Activated T-cell treated with anti-CD3 and anti-CD28 coated beads, Interleukin-2, amount 50 U/mL, for 4 hours (primary cell): ENCODE measurements at places on chromosomes 4 and X.

DNA sequence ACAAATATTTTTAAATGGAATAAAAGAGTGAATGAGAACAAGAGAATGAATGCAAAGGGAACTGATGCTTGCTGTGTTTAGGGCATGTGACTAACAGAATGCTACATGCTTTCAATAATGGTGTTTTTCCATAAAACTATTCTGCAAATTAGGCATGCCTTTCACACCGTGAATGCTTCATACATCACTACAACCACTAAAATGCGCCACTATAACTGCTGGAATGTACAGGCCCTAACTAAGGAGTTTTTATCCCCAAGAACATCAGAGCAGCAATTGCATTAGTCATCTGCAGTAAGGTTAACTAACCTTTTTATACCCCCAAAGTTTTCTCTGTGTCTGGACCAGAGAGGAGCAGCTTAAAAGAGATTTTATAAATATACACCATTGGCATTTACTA, 190.4 kb downstream of the ARAP2 start:
- no peak for DNase-seq

- no peak for DNase-seq
These were observed 8.3 kb downstream of the S100G start for GRCh38 chrX:16658284-16658683.

- no peak for DNase-seq
These were observed 60.1 kb downstream of the FAM53A start for GRCh38 chr4:1623821-1624518.

GRCh38 chr4:184432127-184432922, 42.0 kb downstream of the IRF2 start:
- DNase-seq: no peak

DNA sequence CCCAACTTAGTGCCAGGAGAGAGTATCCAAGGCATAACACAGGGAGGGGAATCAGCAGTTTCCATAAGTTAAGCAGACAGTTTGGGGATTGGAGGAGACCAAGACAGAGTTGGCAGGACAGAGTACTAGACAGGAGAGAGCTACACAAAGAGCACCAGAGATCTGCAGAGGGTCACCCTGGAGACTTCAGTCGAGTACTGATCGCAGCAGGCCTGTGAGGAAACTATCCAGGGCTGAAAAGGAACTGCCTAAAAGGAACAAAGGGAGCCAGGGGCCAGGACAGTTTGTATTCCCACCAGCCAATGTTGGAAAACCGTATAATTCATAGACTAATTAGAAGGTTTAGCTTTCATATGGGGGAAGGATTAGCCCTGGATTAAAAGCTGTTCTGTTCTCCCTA, 80.6 kb upstream of the ENPP6 start:
- no peak for DNase-seq

- no peak for DNase-seq
These were observed 102.2 kb downstream of the SPCS3 start for GRCh38 chr4:176422001-176422400.

DNA sequence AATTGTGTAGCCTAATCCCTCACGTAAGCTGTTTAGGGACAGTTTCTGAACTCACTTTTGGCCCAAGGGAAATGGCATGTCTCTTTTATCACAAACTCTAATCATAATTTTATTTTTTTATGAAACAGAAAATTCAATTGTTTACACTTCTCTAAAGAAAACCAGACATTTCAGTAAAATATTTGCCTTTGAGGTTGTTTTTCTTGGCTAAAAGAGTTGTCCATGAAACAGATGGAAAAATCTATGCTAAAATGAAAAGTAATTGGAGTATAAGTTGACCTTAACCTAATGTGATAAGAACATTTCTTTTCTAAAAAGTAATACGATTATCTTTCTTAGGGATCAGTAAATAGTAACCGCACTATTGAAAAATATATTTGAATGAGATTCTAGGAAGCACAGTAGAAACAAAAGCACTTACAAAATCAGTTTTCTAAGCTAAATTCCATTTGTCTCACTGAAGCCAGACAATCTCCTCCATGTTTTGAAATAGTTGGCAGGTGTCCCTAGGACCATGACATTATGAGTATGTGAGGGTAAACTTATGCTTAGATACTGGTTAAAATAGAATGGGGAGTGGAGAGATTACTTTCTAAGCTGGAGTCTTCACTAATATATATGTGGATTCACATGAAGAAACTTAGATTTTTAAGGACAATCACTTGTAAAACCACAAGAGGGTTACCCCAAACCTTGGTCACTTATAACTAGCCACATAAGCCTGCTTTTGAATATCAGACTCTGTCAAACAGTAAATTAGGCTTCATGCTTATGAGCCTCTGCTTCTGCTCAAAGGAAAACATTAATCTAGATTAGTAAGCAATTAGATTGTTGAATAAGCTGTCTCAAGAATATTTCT, 20.1 kb upstream of the TET2 start:
- DNase-seq: no peak

GRCh38 chr4:6342530-6343293, 73.1 kb downstream of the WFS1 start:
- no peak for DNase-seq

DNA sequence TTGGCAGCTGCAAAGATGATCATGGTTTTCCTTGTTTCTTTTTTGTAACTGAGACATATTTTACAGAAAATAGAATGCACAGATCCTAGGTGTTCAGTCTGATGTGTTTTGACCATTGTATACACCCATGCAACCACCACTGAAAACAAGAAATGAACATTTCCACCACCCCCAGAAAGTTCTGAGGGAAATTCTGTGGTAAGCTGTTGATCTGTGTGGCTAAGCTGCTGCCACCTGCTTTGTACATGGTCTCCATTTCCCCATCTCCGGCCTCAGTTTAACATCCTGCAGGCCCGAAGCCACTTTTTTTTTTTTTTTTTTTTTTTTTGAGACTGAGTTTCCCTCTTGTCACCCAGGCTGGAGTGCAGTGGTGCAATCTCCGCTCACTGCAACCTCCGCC, 65.3 kb downstream of the NYX start:
- no peak for DNase-seq

DNA sequence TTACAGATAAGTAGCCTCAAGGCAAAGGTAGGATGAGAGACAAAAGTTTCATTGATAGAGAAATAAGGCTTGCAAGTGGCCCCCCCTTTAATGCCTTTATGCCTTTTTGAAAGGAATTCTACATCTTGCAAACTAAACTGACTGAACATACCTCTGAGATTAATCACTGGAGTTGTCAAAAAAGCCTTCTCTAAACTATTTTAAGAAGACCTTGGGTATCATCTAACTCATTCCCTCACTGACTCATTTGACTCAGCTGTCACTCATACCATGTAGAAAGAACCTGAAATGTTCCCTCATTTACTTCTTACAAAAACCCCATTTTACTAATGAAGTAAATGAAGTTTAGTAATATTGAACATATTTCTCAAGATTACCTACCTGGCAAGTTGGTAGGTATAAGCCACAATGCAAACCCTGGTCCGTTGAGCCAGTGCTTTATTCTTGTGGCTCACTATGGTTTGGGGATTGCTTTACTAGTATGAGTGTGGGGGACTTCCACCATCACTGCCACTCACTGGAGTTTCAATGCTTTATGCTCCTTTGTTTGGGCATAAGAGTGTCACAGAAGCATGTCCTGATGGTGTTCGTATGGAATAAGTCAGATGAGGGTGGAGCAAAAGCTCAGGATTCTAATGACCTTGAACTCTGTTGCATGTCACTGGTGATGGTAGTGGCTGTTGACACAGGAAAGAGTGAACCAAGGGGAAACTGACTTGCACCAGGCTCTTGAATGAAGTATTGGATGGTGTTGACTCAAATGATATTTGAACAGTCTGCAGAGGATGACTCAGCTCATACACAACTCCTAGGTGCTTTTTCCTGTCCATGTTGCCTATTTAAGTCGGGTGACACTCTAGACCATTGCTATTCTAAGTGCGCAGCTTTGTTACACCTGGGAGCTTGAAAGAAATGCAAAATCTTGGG, 305.5 kb upstream of the EMCN start:
- DNase-seq: no peak

- DNase-seq: no peak
These were observed 208.8 kb downstream of the UGT8 start for GRCh38 chr4:114807357-114807756.

- no peak for DNase-seq
These were observed 125.5 kb upstream of the NRK start for GRCh38 chrX:105696870-105697269.

- DNase-seq: no peak
These were observed 44.8 kb upstream of the MTMR1 start for GRCh38 chrX:150648296-150648940.

DNA sequence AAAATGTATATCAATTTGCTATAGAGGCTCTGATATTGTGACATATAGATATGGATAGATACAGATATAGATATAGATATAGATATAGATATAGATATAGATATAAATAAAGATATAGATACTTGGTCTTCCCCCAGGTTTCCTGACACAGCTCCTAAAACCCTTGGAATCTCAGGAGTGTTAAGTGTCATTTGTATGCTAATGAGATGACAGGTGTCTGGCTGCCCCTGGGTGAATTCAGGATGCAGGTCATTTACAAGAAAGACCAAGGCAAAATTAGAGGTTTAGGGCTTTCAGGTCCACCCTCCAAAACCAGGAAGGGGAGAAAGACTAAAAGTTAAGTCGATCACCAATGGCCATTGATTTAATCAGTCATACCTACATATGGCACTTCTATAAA, 1034.8 kb downstream of the PDHA2 start:
- no peak for DNase-seq

- DNase-seq: no peak
These were observed 736.1 kb upstream of the ADGRL3 start for GRCh38 chr4:60463857-60464502.

DNA sequence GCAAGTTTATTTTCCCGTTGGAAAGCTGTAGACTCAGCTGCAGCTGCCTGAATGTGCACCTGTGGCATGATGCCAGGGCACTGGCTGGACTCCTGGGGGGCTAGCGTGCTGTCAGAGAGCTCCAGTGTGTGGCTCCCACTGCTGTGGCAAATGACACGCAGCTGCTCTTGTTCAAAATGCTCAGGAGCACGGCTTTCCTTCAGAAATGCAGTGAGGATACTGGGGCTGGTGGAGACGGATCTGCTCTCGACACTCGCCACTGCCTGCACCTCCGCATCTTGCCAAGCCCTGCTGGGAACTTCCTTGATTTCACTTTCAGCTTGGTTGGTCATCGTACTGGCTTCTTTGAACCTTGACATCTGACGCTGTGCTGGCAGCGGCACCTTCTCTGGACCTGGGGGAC, 58.7 kb downstream of the GPRIN3 start:
- no peak for DNase-seq

DNA sequence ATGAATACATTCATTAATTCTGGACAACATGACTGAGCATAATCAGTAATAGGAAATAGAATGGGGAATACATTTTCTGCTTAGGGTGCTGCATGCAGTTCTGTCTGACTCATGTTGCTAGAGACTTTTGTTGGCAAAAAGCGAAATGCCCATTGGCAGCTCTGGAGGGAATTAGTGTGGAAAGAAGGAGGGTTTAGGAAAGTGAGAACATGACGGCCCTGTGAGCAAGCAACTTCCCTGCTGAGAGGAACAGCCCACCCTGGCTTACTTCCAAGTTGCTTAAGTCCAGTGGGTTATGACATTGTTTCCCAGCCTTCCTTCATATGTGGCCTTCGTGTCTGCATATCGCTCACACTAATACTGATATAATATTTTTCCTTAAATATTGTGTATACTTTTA, 13.8 kb downstream of the MAD2L1 start:
- DNase-seq: no peak

- DNase-seq: no peak
These were observed 80.0 kb downstream of the KCTD8 start for GRCh38 chr4:44368413-44369167.

DNA sequence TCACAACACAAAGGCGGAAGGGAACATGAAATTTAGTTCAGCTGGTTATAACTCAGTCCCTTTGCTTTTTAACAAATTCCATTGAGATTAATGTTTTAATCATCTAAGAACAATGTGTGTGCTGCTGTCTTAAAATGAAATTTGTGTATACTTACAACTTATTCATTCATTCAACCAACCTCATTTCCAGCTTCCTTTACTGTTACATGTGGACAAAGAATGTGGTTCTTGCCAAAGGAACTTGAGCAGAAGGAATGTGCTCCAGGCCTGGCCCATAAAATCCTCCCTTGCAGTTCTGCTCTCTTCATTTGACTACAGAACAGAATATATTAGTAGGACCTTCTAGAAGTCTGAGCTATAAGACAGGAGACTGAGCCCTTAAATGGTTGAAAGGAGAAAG, 176.8 kb upstream of the GLRA2 start:
- DNase-seq: no peak

GRCh38 chr4:45350438-45350837, 624.1 kb upstream of the GNPDA2 start:
- DNase-seq: no peak

- no peak for DNase-seq
These were observed 331 bp downstream of the SETD7 start for GRCh38 chr4:139555705-139556070.

GRCh38 chr4:48963042-48963679, 22.9 kb upstream of the CWH43 start:
- DNase-seq: peak; percentile 68

DNA sequence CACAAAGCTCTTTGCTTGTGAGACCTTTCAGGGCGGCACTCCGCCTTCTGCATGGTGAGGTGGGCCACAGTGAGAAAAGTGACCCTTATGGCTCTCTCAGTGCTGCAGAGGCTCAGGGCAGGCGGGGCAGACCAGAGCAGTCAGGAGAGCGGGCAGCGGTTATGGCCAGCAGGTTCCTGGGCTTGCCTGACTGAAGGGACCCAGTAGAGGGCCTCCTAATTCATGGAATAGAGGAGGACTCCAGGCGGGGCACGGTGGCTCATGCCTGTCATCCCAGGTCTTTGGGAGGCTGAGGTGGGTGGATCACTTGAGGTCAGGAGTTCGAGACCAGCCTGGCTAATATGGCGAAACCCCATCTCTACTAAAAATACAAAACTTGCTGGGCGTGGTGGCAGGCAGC, 91.4 kb downstream of the CLNK start:
- no peak for DNase-seq

GRCh38 chr4:182697094-182697493, 220.1 kb downstream of the DCTD start:
- no peak for DNase-seq

DNA sequence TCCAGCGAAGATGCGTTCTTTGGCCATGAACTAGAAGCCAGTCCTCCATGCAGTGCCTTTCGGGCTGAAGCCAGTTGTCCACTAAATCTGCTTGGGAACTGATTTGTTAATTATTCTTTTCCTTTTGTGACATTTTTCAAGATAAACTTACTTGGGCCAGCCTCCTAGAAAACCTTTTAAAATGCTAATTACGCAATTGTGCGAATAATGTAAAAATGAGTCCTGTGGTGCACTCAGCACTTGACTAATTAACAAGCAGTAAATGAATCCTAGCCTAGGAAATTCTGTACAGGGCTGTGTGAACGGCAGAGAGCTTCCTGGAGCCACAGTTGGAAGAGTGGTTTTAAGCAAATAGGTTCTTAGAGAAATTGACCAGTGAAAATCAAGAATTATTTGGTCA, 149.9 kb upstream of the SCML1 start:
- no peak for DNase-seq

GRCh38 chr4:16597845-16598596, 300.4 kb downstream of the LDB2 start:
- DNase-seq: no peak
